Head of caudate nucleus (tissue), 42 donors: ENCODE measurements at places on chromosomes 5 and 9.

DNA sequence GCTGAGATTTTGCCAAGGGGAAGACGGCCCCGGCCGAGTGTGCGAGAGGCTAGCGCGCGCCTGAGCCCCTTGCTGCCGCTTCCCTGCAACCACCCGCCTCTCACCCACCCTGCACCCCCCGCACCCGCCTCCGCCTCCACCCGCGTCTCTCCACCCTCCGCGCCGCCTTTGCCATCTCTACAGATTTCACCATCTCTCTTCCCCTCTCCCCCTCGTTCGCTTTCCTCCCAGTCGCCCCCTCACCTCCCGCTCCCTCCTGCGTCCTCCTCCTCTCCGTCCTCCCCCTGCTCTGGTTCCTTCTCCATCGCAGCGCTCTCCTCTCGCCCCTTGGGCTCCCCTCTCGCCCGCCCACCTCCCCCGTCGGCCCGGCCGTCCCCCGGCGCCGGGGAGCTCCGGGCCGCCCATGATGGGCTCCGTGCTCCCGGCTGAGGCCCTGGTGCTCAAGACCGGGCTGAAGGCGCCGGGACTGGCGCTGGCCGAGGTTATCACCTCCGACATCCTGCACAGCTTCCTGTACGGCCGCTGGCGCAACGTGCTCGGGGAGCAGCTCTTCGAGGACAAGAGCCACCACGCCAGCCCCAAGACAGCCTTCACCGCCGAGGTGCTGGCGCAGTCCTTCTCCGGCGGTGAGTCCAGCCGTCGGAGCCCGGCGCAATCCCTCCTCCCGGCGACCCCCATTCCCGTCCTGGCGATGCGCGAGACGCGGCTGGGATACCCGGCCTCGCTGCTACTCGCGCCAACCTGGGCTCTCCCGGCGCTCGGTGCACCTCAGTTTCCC is at the start of gene PRDM12:
TSS of gene PRDM12 (plus strand) at position 344 of the 778 bp plus-strand sequence. CDS start at position 404, 60 bp downstream.
- DNase-seq = no peak

DNA sequence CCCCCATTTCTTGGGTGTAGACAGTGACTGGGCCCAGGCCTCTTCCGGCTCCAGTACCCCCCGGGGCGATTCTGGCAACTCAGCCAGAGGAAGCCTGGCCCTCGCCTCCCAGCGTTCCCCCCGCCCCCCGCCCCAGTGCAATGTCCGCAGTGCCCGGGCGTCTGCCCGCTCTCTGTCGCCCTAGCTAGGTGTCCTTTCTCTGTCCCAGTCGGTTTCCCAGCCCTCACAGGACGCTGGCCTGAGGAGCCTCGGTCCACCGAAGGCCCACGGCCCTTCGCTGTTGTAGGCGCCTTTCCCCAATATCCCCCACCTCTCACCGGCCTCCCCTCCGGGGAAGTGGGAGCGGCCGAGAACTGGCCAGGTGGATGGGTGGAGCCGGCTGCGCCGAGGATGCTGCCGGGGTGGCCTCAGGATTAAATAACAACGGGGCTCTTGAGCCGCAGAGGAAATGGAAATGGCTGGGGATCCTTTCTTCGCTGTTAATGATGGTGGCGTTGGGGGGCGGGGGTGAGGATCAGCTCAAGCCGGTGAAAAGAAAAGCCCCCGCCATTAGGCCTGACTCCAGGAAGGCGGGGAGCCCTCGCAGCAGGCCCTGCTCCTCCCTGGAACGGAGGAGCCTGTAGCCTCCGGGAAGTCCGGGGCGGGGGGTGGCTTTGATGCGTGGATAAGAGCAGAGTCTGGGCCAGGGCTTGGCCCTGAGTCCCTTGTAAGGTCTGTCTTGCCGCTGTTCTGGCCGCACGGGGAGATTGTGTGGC is 1.1 kb upstream of the SPRY4 start:
- no peak for DNase-seq

DNA sequence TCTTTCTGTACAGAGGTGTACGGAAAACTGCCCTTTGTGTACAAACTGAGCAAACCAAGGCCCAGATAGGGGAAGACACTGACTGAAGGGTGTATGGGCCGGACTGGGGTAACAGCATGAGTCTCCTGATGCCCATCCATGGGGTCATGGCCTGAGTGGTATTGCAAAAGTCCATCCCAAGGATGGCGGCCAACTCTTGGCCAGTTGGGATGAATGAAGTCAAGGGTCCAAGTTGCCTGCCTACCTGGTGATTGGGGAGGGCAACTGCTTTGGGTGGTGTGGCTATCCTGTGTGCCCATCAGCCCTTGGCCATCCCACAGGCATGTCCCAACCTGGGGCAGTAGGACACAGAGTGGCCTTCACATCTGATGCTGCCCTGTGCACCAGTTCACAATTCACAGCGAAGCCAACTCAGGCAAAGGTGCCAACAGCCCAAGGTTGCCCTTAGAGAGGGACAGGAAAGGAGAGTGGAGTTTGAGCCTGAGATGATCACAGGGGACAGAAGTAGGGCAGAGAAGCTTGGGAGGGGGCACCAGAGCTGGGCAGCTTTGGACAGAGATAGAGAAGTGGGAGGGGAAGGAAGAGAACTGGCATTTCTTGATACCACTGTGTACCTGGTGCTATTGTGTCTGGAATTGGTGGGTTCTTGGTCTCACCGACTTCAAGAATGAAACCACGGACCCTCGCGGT is 46.6 kb downstream of the COL15A1 start:
- no peak for DNase-seq

DNA sequence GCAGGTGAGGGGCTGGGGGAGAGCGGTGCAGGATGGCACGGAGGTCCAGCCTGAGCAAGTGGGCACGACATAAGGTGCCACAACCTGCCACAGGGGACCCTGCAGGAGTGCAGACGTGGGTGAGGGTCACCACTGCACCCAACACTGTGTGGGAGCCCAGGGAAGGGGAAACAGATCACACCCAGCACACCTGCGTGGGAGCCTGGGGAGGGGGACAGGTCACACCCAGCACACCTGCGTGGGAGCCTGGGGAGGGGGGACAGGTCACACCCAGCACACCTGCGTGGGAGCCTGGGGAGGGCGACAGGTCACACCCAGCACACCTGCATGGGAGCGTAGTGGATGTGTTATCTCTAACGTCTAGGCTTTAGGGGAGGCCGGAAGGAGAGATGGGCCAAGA is 47.4 kb upstream of the CLPTM1L start:
- no peak for DNase-seq

GRCh38 chr5:56659971-56660370 is 155.4 kb upstream of the MAP3K1 start:
- DNase-seq = peak; percentile 92

DNA sequence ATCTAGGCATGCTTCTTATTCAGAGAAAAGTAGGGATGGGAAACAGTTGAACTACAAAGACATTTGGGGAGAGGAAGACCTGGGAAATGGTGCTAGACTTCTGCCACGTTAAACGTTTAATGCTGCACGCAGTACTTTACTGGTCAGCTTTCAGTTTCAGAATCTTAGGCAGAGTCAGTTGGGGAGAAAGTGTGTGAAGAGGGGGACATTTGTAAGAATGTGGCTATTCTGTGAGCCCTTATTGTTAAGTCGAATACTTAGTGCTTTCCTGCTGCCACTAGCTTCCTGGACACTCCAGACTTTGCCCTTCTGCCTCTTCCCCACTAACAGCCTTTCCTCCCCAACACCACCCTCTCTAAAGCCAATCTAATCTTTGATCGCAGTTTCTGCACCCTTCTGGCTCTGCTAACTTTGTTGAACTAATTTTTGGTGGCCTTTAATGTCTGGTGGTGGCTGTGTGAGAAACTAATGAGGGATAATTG is 6.1 kb downstream of the CYSTM1 start:
- DNase-seq = no peak

- no peak for DNase-seq
Measured at GRCh38 chr9:1875921-1876448, 139.2 kb upstream of the SMARCA2 start.

GRCh38 chr9:93810028-93810971 is 144.9 kb downstream of the BARX1 start:
- no peak for DNase-seq

GRCh38 chr9:117672369-117672768 is 31.8 kb upstream of the TLR4 start:
- no peak for DNase-seq

GRCh38 chr5:17893026-17893635 is 258.9 kb downstream of the TAF11L14 start:
- DNase-seq = no peak

DNA sequence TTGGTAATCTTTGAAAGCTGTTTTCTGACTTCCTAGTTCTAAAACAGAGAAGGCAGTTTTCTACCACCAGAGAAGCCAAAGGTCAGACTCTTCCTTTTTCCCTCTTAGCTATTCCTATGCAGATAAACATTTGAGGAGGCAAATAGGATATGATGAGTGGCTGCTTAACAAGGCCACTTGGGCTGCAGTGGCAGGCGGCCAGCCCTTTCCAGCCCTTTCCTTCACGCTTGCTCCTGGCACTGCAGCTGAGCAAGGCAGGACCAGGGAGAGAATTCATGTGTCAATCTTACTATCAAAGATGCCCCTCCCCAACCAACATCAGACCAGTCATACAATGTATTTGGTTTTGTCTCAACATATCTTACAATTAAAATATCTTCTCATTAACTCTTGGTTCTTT is 36.8 kb upstream of the RNF38 start:
- DNase-seq = peak; percentile 76

- DNase-seq = no peak
Measured at GRCh38 chr9:135198586-135199285, 111.3 kb downstream of the OLFM1 start.

GRCh38 chr5:100900142-100900795 is 2.8 kb downstream of the ST8SIA4 start:
- peak; percentile 40 for DNase-seq

GRCh38 chr9:128081056-128081455 is 13.0 kb downstream of the SLC25A25 start:
- DNase-seq = no peak

DNA sequence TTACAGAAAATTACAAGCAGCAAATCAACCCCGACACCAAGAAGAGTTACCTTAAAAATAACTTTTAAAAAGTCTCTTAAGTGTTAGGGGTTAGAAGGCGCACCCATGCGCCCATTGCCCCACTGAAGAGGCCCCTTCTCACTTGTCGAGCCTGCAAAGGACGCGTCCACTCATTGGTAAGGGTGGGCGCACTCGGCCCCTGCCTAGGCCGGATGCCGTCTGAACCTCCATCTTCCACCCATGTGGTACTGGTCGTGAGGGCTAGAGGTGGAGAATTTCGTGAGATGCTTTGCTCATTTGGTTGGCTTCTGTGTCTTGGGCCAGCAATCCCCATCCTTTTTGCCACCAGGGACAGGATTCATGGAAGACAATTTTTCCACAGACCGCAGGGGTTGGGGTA is 27.5 kb upstream of the LRRC14B start:
- no peak for DNase-seq

DNA sequence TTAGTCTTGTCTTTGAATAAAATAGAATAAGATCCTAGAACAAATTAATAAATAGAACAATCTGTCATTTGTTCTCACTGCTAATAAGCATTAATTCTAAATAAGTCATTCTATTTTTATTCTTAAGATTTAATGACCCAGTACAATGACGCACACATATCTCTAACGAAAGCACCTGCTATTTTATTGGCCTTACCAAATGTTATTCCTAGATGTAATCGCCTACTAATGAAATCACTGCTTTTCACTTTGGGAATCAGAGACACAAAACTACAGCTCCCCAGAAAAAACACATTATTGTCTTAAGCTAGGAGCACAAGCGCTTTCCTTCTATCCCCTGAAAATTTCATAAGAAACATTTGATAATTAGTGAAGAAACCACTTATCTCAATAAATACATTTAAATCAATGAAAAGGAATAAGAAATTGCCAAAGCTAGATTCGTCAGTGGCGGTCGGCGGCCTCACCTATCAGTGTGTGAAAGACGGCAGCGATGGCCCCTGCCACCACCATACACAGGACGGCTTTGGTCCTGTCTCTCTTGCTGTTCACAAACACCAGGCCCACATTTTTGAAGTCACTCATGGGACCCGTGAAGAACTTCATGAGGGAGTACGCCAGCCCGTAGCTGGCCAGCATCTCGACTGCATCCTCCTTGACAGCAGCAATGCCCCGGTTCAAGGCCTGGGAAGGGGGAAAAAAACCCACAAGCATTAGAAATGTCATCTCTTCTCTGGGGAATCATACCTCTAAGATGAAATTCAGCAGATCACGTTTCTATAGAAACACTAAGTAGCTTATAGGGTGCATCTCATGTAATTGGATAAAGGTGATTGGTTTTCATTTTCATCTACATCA is 102.8 kb downstream of the ANKH start:
- no peak for DNase-seq

- no peak for DNase-seq
Measured at GRCh38 chr9:89436963-89437625, 60.8 kb downstream of the SEMA4D start.

DNA sequence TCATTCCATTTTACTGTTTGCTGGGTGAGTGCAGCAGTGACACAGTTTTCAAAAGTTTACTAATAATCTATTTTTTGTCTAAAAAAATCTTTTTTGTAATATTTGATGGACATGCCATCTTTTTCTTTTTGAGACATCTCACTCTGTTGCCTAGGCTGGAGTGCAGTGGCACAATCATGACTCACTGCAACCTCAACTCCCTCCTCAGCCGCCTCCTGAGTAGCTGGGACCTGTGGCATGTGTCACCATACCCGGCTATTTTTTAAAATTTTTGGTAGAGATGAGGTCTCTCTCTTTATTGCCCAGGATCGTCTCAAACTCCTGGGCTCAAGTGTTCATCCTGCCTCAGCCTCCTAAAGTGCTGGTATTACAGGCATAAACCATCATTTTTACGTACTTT is 86.0 kb downstream of the KDM4C start:
- no peak for DNase-seq

DNA sequence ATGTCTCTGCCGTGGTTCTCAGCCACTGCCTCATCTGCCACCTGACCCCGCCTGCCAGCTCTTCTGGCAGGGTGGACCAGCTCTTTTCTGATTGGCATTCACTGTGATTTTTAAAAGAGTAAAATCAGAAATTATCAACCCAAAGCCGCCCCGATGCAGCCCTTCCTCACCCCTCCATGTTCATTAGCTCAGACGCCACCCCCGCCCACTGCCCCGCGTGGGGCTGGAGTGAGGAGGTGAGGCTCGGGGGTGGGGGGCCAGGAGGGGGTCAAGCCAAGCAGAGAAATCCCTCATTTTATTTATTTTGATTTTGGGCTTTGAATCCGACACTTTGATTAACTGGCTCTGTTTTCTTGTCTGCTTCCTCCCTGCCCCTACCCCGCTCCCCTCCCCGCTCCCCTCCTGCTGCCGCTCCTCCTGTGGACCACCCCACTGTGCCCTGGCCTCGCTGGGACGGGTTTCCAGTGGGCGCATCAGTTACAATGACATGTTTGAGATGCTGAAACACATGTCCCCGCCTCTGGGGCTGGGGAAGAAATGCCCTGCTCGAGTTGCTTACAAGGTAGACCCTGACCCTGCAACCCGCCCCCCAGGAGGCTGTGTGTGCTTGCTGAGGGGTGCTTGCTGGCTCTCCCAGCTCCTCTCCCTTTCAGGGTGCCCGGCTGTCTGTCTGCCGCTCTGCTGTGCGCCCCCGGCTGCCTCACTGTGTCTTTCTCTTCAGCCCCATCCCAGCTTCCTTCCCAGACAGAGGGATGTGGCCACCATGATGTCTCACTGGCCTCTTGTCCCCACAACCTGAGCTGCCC is 224.9 kb downstream of the CACNA1B start:
- DNase-seq = no peak

GRCh38 chr5:32754284-32754683 is 43.2 kb downstream of the NPR3 start:
- DNase-seq = no peak
